ENCODE measurements at places on chromosomes 3 and 15. TPM values are rescaled to one million over a fixed set of nuclear protein-coding genes. Genes with fewer than 3 reads are reported as not detected.

Gene CCNB2
- total RNA-seq: 92.0 TPM

Gene SEMA3G
- 0.32 TPM for total RNA-seq

Gene PLCB2
- 4.0 TPM for total RNA-seq

- DNase-seq: no peak
- no peaks in the 10 kb centered on the region for H3K4me1 ChIP-seq
- H3K27ac ChIP-seq: no peak overlapping the region
- H3K4me3 ChIP-seq: no peak overlapping the region
- H3K36me3 ChIP-seq: no peaks in the 10 kb centered on the region
- H3K27me3 ChIP-seq: no peaks in the 10 kb centered on the region
Measured at GRCh38 chr3:160041465-160041864, 52.8 kb downstream of the IL12A start.

DNA sequence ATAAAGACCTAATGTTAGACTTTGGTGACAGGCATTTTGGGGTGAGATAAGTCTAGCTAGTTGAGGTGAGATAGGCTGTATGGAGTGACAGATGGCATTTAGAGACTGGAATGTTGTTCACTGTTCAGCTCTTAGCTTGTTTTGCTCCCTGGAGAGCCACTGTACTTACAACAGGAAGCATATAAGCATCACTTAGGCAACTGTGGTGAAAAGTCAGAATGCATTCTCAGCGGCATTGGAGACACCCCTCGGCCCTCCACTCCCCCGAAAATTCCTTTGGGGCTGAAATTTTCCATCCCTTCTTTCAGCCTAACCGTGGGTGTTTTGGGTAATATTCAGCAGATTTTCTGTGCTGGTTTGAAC lies 73.4 kb downstream of the SLCO3A1 start:
- H3K36me3 ChIP-seq: no peaks in the 10 kb centered on the region
- H3K27ac ChIP-seq: no peak overlapping the region
- no peak for DNase-seq
- no peaks in the 10 kb centered on the region for H3K27me3 ChIP-seq
- H3K4me1 ChIP-seq: no peaks in the 10 kb centered on the region

DNA sequence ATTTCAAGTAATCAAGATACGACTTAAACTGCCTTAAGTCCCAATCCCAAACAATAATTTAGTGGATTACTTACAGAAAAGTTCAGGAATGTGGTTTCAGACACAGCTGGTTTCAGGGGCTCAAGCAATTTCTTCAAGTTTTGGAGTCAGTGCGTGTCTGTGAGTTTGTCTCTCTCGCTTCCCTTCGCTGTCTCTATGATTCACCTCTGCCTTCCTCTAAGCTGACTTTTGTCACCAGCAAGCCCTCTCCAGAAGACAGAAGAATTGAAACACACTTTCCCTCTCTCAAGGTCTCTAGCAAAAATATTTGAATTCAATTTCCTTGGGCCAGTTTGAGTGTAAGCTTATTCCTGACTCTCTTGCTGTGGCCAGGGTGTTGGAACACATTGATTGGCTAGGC lies 392.4 kb downstream of the EDEM1 start:
- no peaks in the 10 kb centered on the region for H3K4me1 ChIP-seq
- H3K36me3 ChIP-seq: no peaks in the 10 kb centered on the region
- DNase-seq: no peak
- H3K27me3 ChIP-seq: no peaks in the 10 kb centered on the region

- no peaks in the 10 kb centered on the region for H3K36me3 ChIP-seq
- no peaks in the 10 kb centered on the region for H3K4me1 ChIP-seq
- H3K27ac ChIP-seq: no peak overlapping the region
- no peak overlapping the region for H3K4me3 ChIP-seq
Measured at GRCh38 chr3:70832834-70833205, 520.4 kb upstream of the MDFIC2 start.

- no peak overlapping the region for H3K4me3 ChIP-seq
- H3K27ac ChIP-seq: no peak overlapping the region
- H3K36me3 ChIP-seq: no peaks in the 10 kb centered on the region
- no peaks in the 10 kb centered on the region for H3K4me1 ChIP-seq
Measured at GRCh38 chr3:68878322-68878721, 54.0 kb downstream of the TAFA4 start.

- H3K27me3 ChIP-seq: no peaks in the 10 kb centered on the region
- H3K4me1 ChIP-seq: no peaks in the 10 kb centered on the region
- no peaks in the 10 kb centered on the region for H3K36me3 ChIP-seq
- peak within 1 kb of the TSS; percentile 71 for H3K4me3 ChIP-seq
- DNase-seq: peak; percentile 97
- H3K27ac ChIP-seq: peak within 1 kb of the TSS; percentile 94
Measured at GRCh38 chr3:122415762-122416654, at the start of gene WDR5B. Gene WDR5B, minus strand, starts transcription at chr3:122416062. Its CDS starts 534 bp downstream, at chr3:122415528.

DNA sequence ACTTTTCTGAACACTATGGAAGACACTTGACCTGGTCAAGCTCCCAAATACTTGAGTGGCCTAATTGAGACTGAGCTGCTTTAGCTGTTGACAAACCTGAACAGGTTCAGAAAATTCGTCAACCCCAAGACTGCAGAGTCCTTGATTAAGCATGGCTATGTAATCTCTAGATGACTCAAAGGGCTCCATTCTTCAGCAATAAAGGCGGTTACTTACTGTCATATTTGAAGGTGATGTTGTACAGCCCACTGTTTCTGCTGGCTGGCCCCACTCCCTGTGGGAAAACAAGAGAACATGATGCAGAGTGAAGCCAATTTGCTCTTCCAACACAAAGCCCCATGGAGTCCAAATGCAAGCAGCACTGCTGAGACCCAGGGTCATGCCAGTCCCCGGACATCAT lies 45.1 kb downstream of the IL17RD start:
- no peaks in the 10 kb centered on the region for H3K4me1 ChIP-seq
- no peak overlapping the region for H3K4me3 ChIP-seq
- H3K36me3 ChIP-seq: no peaks in the 10 kb centered on the region
- DNase-seq: no peak
- no peak overlapping the region for H3K27ac ChIP-seq

DNA sequence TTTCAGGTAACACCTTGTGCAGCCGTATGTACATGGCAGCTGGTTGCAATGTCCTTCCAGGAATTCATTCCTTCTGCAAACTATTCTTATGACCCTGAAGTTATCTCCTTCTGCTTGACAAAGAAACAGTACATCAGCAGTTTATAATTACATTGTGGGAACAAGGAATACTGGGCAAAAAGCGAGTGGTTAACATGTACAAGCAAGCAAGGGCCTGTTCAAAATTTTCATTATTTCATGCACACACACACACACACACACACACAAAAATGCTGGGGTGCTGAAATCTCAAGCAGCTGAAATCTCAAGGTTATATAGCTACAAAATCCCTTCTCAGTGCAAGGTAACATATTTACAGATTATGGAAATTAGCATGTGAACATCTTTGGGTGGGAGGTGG lies 30.7 kb downstream of the GTPBP8 start:
- H3K27me3 ChIP-seq: no peaks in the 10 kb centered on the region
- 0 out of 2 replicates have a peak, but pooled peaks cover 4% of the 10 kb centered on the region for H3K4me1 ChIP-seq
- no peak overlapping the region for H3K4me3 ChIP-seq
- H3K27ac ChIP-seq: no peak overlapping the region
